ENCODE measurements at places on chromosomes 12 and 14.

DNA sequence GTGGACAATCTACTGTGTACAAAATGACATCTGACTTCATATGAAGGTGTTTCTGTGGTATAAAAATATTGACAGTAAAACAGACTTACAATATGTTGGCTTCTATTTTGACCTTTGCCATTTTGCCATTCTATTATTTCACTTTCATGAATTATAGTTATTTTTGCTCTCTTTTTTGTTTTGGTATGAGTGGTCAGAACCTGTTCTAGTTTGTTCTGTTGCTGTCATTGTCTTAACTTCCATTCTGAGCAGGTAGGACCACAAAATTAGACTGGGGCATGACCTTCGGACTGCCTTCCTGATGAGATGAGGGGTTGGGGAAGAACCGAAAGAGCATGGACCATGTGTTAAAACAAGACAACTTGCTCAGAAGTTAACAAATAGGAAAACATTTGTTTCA lies 36.5 kb upstream of the IFNG-AS1 start:
- DNase-seq = no peak

- no peak for DNase-seq
Observed at GRCh38 chr12:80936642-80937390, 918 bp downstream of the LIN7A start.

DNA sequence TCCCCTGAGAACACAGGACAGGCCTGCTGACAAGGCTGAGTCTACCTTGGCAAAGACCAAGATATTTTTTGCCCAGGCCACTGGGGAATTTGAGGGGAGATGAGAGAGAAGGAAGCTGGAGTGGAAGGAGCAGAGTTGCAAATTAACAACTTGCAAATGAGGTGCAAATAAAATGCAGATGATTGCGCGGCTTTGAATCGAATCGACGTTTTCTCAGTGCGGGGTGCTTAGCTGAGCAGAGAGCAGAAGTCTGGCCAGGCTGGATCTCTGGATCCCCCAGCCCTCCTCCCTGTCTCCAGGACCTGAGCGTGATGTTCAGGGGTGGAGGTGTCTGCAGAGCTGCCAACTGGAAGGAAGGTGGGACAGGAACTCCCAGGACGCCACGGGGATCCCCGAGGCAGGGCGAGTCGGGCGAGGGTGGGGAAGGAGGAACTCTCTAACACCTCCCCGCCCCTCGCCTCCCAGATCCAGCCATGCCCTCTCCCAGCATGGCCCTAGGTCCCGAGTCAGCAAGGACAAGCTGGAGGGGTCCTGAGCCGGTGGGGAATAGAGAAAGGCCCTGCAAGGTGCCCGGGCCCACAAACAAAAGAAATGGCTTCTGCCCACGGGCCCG lies 527 bp upstream of the CARMIL3 start:
- DNase-seq = no peak

- no peak for DNase-seq
Observed at GRCh38 chr14:51484485-51484884, 167.2 kb upstream of the FRMD6 start.

All from vagina (tissue), 2 donors.